Fibroblast of upper back skin (primary cell): ENCODE measurements at places on chromosomes 11 and 22.

DNA sequence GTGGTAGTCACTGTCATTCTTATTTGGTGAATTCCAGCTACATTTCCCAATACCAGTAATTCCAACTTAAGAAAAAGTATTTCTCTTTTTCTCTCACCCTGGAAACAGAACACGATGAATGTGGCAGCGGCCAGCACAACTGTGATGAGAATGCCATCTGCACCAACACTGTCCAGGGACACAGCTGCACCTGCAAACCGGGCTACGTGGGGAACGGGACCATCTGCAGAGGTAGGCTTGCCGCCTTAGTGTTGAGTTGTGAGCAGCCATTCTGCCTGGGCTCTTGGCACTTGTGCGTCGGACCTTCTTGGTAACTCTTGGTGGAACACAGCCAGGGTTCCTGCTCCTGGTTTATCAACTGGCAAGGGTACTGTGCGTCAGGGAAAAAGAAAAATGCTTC lies 559.8 kb downstream of the NELL1 start:
- DNase-seq: no peak

DNA sequence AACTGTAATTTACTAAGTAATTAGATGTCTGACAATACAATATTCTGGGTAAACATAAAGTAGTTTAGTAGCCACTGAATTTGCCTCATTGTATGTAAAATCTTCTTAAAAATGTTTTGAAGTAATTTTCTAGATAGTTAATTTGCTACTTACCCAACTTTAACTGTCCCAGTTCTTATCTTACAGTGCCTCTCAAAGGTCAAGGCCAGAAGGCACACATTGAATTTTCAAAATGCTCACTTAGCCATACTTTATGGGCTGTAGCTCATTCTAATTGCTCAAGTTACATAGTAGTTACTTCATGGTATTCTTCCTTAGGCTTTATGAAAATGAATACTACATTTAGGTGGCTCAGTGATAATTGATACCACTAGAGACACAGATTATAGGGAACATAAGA lies 666.6 kb downstream of the CNTN5 start:
- no peak for DNase-seq

- no peak for DNase-seq
Measured at GRCh38 chr22:32164075-32164860, 5.2 kb upstream of the C22orf42 start.

DNA sequence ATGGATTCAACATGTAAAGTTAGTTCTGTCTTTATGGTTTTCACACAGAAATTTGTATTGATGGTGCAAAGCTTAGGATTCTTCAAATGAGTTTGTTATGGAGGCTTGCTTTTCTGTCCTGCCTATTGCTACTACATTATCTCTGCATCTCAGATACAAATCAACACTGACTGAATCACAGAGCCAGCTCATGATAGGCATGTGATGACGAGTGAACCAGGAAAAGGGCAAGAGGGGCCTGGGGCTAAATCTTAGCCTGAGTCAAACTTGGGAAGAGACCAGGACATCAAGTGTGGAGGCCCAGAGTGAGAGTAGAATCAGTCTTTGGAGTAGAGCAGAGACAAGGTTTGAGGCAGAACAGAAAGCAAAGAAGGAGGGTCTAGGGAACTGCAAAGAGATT lies 107.1 kb upstream of the CD44 start:
- DNase-seq: peak; percentile 53

- DNase-seq: no peak
Measured at GRCh38 chr22:27022896-27023361, 365.5 kb downstream of the MIAT start.

DNA sequence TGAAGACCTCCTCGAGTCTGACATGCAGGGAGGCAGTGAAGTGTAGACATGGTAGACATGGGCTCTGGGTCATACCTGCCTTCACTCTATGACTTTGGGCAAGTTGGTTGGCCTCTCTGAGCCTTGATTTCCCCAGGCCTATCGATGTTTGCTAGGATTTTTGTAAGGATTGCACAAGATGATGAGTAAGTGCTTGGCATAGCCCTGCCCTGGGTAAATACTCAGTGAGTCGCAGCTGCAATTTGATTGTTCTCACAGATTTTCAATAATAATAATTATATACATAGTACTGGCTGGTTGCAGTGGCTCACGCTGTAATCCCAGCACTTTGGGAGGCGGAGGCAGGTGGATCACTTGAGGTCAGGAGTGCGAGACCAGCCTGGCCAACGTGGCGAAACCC lies 18.1 kb downstream of the MCM5 start:
- no peak for DNase-seq

DNA sequence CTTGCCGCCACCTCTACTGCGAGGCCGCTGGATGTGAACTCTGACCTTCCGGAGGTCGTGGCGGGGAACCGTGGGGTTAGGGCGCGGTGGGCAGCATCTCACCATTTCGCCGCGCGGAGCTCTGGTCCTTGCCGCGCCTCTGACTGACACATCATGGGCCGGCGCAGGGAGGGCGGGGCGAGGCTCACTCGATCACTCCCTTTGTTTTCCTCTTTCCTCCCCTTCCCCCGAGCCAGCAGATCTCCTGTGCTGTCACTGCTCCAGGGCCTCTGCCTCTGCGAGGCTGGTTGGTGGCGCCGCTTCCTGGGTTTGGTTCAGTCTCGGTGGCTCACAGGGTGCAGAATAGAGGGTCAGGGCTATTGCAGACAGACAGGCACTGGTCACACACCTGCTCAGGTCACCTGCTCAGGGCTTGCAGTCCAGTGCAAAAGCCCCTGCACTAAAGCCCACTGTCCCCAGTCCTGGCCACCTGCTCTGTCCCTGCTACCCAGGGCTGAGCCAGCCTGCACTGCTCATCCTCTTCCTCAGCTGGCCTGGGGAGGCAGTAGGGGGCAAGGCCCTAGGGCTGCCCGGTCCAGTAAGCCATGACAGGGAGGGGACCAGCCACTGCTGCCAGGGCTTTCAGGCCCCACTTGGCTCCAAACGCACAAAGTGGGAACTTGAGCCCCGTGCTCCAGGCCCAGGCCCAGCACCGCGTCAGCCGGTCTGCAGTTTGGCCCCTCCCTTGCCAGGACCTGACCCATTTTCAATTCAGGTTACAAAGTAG lies 36.2 kb downstream of the PISD start:
- DNase-seq: peak; percentile 24

DNA sequence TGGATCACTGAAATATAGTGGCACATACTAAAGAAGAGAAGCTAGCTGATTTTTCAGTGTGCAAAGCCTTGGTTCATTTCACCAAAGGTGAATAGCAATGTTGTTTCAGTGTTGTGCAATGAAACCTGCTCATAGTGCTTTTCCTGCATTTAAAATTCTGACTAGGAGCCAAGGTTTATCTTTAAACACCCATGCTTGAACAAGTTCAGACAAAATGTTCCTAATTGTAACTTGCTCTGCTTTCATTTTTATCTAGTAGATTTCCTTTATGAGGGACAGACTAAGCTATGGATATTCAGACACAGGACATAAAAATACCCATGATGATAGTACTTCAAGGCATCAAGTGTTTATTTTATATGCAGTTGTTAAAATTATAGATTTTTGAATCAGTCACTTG lies 47.7 kb downstream of the BBOX1 start:
- DNase-seq: no peak

- DNase-seq: no peak
Measured at GRCh38 chr11:16097543-16097942, 258.8 kb downstream of the SOX6 start.

DNA sequence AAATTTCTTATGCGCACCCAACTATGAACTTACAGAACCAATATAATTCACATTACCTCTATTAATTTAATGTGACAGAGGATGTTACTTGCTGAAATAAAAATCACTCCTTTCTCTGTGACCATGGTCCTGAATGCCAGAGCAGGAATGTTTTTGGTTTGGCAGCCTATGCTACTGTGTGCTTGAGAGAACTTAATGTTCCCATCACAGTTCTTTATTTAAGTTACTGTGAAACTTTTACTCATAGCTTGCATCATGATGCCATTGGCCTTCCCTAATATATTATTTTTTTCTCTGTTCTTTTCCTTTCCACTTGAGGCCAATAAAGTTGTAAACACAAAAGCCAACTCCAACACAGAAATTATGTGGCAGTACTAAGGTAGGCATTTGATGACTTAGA lies 142.2 kb downstream of the FAM76B start:
- peak; percentile 49 for DNase-seq

- peak; percentile 16 for DNase-seq
Measured at GRCh38 chr11:101401245-101401644, 182.6 kb downstream of the TRPC6 start.

- peak; percentile 72 for DNase-seq
Measured at GRCh38 chr11:27390318-27391295, 27.6 kb upstream of the CCDC34 start.

DNA sequence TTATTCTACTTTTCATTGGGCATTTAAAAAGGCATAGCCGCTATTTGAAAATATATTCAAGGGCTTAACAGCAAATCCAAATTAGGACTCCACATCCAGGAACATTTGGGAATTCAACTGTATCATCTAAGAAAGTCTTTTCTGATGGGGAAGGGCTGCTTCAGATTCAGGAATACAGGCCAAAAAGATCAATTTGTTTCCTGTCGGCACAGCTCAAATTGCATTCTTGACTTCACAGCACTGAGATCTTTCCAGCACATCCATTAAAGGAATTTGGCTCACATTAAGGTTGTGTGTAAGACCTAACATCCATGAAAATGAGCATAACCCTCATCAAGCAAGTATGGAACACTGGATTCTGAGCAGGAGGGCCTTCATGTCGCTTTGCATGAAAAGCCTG lies 1169.5 kb upstream of the CCDC90B start:
- peak; percentile 7 for DNase-seq

DNA sequence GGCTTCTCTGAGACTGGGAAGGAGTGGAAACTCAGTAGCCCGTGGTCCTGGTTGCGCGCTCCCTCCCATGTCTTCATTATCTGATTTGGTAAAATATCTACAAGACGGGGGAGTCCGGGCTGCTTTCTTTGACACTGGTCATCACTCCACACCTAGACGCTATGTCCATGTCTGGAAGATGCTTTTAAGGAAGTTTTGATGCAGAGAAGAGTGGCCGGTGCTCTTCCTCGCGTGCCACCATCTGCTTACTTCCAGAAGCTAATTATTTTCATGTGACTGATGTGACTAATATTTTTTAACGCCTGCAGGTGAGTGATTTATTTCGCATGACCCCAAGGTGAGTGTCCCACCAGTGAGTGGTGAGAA lies 339 bp upstream of the TRIM21 start:
- no peak for DNase-seq

DNA sequence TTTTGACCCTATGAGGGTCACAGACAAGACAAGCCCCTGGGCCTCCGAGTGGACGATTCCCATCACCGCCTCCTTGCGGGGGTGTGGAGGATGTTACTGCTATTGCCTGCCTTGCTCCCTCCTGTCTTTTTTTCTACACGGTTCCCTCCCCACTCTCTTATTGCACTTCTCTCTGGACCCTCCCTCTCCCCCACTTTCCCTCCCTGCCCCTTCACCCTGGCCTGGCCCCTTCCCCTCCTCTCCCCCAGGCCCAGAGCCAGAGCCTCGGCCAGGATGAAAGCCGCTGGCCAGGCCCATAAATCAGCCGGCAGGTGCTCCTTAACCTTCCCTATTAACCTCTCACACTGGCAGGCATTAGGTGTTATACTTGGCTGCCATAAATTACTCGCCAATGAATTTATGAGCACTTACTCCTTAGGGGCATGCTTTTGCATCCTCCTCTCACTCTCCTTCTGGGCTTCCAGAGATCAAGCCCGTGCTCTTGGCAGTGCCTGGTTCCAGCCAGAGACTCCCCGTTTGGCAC lies 18.3 kb upstream of the ALX4 start:
- DNase-seq: no peak

DNA sequence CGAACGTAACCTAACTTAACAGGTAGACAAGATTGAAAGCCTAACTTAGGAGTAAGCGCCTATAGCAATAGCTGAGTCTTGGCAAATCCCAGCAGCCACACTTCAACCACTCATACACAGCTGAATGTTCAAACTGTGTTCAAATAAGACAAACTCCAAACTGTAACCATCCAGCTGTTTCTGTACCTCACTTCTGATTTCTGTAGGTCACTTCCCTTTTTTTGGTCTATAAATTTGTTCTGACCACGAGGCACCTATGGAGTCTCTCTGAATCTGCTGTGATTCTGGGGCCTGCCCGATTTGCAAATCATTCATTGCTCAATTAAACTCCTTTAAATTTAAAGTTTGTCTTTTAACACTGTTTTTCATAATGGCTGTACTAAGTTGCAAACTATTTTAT lies 8.2 kb upstream of the TENM4 start:
- no peak for DNase-seq

- DNase-seq: no peak
Measured at GRCh38 chr11:86488553-86488952, 113.9 kb downstream of the CCDC81 start.

GRCh38 chr11:66617155-66617834 lies 865 bp downstream of the RBM14 start:
- no peak for DNase-seq

DNA sequence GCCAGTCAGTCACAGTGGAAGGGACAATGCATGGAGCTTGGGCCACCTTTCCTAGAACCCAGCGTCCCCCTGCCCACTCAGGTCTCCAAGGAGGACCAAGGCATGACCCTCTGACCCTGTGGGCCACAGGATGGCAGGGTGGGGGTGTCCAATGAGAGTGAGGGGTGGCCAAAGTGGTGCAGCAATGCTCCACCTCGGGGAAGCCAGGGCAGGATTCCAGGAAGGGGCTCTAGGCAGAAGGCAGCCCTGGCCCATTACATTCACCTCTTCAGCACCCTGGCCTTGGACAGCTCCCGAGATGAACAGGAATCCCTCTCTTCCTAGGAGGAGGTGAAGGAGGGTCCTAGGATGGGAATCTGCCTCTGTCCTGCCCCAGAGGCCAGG lies 597.5 kb downstream of the BRD1 start:
- no peak for DNase-seq

DNA sequence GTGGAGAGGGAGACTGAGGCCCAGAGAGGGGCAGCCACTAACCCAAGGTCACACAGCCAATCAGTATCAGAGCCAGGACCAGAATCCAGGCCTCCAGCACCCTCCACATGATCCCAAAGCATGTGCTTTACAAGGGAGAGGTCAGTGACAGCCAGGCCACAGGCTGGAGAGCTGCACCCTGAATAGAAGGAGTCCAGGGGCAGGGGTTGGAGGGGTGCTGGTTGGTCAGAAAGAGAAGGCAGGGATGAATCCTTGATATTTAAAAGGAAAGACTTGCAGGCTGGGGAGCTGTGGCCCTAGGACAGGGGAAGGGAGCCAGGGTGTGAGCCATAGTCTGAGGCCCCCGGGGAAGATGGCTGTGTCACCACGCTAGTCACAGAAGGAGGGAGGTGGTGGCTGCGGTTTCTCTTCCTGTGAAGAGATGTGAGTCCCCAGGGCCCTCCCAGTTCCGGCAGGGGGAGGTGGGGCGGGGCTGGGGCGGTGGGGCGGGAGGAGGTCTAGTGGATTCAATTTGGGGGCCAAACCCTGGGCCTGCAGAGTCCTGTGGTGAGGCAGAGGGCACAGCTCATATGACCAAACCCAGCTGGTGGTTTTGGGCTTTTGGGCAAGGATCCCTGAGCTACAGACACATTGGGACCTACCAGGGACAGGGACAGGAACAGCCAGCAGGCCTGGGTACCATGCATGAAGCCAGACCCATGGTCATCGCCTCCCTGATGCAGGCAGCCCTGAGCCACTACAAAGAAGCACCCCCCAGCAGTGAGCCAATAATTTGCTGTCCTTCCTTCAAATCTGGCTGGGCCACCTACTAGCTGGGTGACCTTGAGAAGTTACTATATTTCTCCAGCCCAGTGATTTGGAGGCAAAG lies 14.0 kb downstream of the RAC2 start:
- peak; percentile 60 for DNase-seq
